ENCODE measurements at places on chromosomes 6 and 20.

DNA sequence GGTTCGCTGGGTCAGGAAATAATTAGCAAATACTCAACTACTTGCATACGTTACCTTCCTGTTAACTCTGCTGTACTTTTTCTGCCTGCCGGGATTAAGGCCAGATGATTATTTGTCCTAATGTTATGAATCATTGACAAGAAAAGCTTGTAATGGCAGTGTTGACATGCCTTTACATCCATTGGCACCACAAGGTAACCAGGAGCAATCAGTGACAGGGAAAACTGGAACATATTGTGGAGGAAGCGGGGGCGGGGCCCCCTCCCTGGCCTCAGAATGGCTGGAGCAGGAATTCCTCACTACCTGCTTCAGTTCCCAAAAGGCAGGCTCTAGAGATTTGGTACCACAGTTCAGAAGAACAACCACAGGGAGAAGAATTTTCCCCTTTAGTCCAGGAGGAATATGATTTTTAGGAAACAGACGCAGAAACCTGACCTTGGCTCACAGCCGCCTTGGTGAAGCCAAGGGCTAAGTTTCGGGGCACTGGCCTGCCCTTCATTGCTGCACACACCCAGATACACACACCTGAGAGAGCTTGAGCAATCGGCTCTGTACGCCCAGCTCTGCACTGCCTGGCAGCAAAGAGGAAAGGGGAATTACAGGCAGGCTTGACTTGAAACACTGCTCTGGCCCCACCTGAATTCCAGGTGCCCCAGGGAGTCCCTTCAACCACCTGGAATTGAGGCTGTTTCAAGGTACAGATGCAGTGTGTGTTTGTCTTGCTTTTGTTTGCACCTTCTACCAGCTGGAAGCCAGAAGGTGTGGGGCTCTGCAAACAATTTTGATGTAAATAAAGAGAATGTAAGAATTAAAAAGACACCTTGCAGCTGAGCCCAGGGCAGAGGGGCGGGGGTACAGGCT, 89.8 kb downstream of the MYB start:
- DNase-seq, result no peak

- DNase-seq, result no peak
Observed at GRCh38 chr6:168574699-168575195, 133.8 kb downstream of the SMOC2 start.

DNA sequence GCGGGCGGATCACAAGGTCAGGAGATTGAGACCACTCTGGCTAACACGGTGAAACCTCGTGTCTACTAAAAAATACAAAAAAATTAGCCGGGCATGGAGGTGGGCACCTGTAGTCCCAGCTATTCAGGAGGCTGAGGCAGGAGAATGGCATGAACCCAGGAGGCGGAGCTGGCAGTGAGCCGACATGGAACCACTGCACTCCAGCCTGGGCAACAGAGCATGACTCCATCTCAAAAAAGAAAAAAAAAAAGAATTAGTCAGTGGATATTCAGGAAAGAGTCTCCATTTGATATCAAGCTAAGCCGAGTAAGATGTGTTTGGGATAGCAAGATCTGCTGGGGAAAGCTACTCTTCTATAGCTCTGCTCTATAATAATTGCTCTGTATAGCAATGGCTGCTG, 41.0 kb downstream of the MOCS1 start:
- no peak for DNase-seq

GRCh38 chr6:129895692-129896091, 34.6 kb upstream of the TMEM244 start:
- no peak for DNase-seq

GRCh38 chr6:167580619-167580911, 246.1 kb upstream of the AFDN start:
- no peak for DNase-seq

DNA sequence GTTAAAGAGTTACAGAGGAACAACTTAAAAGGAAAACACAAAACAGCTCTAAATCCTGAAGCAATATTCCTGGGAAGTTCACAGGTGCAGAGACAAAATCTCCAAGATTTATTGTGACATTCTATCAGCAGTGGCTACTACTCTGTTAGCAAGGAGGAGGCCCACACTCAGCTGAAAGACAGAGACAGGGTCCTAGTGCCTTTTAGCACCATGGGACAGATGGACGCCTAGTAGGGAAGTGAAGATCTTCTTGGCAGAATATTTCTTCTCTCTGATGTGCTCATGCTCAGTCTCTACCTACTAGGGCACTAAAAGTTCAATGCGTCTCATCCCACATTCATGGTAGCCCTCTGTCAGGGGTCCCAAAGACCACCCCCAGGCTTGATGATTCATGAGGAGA, 133.4 kb downstream of the LAMP5 start:
- no peak for DNase-seq

- peak; percentile 22 for DNase-seq
Observed at GRCh38 chr6:105790635-105791034, 295.5 kb upstream of the PRDM1 start.

- peak; percentile 29 for DNase-seq
Observed at GRCh38 chr6:74574794-74575193, 631.1 kb downstream of the COL12A1 start.

GRCh38 chr6:167799033-167799821, 27.5 kb upstream of the AFDN start:
- DNase-seq, result no peak

- peak; percentile 67 for DNase-seq
Observed at GRCh38 chr20:40860487-40860902, 168.1 kb upstream of the TOP1 start.

DNA sequence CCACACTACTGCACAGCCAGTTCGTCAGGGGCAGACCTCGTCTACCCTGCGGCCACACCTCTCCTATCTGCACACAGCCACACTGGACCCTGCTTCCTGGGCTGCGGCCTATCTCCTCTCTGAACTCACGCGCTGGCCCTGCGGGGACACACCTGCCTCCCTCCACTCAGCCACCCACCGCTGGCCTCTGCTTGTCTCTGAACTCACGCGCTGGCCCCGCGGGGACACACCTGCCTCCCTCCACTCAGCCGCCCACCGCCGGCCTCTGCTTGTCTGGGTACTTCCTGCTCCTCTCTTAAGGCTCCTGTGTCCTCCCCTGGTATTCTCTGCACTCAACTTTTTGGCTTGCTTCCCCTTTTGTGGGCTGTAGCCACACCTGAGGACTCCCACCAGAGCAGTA, 52.3 kb downstream of the HUS1B start:
- DNase-seq, result no peak

DNA sequence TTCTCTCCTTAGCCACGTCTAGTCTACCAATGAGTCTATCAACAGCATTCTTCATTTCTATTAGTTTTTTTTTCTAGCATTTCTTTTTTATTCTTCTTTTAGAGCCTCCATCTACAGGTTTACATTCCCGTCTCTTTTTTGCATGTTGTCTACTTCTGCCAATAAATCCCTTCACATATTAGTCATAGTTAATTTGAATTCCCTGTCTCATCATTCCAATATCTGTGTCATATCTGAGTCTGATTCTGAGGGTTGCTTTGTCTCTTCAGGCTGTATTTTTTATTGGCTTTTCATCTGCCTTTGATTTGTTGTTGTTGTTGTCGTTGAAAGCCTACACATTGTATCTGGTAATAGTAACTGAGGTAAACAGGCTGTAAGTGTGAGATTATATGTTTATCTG, 104.6 kb downstream of the HMGCLL1 start:
- peak; percentile 43 for DNase-seq

- DNase-seq, result no peak
Observed at GRCh38 chr6:119938752-119939151, 589.2 kb upstream of the MAN1A1 start.

GRCh38 chr6:23503173-23503572, 622.8 kb upstream of the NRSN1 start:
- DNase-seq, result no peak

DNA sequence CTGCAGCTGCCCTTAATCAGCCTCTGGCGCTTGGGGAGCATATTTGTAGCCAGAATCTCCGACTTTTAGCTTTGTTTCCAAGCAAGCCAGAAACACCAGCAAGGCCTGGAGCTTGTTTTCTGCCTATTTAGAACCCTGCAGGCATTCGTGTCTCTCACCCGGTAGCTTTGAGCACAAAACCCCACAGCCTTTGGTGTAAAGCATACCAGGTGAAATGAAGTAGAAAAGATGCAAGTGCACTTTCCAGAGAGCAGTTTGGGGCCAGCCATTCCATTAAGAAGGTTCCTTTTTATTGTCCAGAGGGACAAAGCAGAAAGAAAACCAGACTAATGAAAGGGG, 736 bp downstream of the FAM217B start:
- DNase-seq, result no peak

DNA sequence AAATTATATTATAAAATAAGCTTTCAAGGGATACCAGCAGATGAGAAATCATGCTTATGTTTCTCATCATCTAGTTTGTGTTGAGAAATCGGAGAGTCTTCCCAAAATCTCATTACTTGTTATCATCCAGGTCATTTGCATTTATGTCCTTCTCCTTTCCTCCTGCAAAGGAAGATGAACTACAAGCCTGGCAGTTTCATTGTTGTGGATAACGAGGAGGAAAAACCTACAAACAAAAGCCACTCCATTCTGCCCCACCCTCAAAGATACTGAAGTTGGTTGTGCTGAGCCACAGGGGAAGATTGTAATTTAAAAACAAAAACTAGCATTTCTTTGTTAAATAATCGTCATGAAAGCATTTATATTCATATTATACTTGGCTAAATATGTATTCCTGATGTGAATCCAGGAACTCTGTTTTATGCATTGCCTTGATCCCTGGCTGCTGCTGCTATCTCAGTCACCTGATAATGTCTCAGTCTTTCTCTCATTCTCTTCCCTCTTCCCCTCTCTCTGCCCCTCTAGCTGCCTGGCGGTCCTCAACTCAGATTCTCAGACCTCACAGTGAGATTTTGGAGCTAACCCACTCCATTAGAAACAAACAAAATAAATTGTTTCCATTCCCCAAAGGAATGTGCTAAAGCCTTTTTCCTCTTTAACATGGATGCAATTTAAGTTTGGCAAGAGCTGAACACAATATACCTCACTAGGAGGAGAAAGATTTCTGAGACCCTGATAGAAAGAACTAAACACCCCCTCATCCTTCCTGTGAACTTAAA, 185.3 kb downstream of the ADAT2 start:
- DNase-seq, result no peak

GRCh38 chr20:52001999-52002666, 189.4 kb downstream of the ZFP64 start:
- DNase-seq, result no peak

DNA sequence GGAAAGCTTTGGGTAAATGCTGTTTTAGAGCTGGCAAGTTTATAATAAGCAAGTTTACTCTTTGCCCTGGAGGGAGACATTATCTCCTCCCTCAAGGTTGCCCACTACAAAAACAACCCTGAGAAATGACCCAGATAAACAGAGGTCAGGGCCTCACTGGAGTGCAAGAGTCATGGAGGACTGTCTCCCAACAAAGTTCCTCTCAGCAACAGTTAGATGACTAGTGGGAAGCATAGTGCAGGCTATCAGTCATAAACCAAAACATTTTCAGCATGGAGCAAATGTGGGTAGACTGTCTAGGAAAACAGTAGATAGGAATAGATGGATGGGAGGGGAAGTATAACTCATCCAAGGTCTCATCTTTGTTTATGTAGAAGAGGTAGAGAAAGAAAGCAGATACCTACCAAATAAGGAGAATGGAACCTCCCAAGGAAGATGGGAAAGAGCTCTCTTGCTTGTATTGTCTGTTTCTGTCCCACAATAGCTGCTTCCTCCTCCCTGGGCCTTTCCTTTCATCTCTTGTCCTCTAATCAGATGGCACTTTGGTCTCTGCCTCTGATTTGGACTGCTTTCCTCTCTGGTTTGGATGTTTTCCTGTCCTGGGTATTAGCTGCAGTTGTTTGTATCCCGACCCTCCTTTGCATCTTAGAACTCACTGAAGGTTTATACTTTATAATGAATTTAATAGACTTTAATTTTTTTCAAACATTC, 95.4 kb downstream of the WASF1 start:
- DNase-seq, result no peak

DNA sequence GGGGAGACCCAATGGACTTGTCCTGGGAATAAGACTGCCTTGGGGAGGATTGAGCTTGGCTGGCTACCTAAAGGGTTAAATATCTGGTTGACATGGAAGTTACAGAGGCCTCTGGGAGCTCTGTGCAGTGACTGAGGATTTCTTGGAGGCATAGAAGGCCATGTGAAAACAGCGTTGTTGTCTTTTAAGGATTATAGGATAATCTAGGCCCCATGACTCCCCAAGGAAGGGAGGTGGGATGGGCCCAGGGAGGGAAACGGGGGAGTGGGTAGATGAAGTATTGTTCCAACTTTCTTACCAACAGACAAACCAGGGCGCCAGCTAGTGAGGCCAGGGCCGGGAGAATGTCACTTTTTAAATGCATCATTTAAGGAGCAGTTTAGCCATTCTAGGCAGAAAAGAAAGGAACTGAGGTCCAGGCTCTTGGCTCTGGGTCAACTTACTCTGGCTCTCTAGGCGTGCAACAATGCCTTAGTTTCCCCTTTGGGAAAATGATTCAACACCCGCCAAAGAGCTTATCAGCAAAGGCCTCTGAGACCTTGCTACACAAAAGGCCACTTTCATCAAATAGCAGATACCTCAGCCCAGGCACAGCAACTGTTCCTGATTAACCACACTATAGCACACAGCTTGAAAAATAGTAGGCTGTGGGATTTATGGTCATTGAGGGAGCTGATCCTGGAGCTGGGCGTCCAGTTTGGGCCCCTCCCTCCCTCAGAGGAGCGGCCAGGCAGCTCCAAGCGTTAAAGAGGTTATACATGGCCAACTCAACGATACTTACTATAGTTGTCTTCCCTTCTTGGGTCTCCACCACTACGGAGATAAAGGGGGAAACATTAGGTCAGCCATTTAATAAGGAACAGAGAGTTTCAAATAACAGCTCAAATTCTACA, 7.0 kb downstream of the MRPS18A start:
- no peak for DNase-seq

GRCh38 chr6:21601339-21601923, 7.9 kb downstream of the SOX4 start:
- no peak for DNase-seq

Data from LHCN-M2 (cell line).